CD4-positive, alpha-beta T cell (primary cell): ENCODE measurements at places on chromosomes 1 and 21.

- DNase-seq, result no peak
Observed at GRCh38 chr1:47388030-47388890, 27.8 kb upstream of the FOXE3 start.

GRCh38 chr1:109170035-109170764 is 43.5 kb upstream of the SARS1 start:
- DNase-seq, result no peak

DNA sequence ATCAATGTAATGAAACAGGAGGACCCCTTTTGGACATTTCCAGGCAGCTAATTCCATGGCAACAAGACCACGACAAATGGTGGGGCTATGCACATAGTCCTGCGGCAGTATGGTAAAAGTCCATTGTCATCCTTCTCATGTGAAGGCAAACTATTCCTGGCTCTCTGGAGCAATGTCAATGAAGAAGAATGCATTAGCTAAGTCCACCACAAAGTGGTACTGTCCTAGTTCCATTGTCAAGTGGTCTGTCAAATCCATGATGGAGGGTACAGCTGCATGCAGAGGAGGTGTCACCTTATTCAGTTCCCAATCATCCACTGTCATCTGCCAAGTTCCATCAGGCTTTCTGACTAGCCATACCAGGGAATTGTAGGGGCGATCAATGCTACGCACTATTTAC is 110.1 kb downstream of the GDAP2 start:
- no peak for DNase-seq

GRCh38 chr1:21005466-21006239 is 171.0 kb downstream of the EIF4G3 start:
- DNase-seq, result no peak

GRCh38 chr1:170310014-170310405 is 164.3 kb downstream of the NTMT2 start:
- DNase-seq, result no peak

GRCh38 chr1:155773221-155773620 is 83.8 kb downstream of the GON4L start:
- no peak for DNase-seq

DNA sequence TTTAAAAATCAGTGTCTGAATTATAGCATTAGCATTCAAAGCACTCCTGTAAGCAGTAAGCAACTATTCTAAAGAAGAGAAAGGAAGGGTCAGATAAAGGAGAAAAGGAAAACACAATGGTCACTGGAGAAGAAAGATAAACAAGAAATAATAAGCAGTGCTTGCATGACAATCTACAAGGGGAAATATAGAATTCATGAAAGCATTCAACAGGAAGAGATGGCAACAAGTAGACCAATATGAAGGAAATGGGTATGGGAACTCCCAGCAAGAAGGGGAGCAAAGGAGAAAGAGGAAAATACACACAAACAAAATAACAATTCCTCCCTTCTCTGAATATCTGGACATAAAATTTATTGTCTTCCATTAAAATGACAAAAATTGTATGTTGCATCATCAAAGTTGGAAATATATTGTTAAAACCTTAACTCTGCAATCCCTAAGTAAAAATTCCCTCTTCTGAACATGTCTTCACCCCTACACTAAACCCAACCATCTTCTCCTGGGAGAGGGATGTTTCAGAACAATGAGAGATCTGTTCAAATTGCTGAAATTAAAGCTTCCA is 206.3 kb upstream of the SAMSN1 start:
- no peak for DNase-seq

- no peak for DNase-seq
Observed at GRCh38 chr1:173114346-173114745, 63.6 kb upstream of the TNFSF18 start.

DNA sequence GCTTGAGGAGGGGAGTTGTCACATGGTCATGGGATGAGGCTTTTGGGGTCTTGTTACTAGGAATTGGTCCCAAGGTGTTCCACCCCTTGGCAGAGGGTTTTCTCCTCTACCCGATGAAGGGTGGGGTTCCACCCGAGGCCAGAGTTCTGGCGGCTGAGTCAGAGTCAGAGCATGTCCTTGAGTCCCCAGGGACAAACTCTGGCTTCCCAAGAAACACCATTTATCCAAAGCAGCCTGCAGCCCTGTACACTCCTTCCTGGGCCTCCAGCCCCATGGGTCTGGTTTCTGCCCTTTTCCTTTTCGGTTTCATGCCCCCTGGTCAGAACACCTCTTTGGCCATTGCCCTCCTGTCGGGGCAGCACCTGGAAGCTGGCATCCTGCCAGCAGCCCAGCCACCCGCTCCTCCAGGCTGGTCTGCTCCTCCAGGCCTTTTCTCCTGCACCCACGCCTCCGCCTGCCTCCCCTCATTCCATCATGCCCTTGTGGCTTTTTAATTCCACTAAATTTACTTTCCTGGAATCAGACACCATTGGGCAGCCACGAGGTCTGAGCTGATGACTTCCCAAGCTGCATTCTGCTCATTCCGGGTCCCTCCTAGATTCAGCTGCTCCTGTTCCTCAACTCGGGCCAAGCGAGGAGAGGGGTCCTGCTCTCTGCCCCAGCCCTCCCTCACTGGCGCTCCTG is 301.7 kb upstream of the VAMP3 start:
- no peak for DNase-seq

DNA sequence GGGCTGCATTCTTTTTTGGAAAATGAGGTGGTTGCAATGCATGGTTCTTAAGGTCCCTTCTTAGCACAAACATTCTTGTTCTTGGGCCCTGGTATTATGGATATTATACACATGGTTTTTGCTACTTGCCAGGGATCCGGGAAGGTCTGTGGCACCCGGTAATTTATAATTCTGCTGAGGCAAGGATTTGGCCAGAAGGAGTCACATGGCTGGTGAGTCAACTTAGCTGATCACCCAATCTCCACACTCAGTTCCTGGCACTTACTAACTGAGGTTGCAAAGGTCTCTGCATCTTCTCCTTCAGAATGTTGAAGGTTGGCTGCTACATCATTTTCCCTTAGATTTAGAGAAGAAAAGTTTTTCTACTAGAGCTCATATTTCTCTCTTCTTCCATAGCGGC is 112.5 kb downstream of the ROR1 start:
- DNase-seq, result no peak
